Smooth muscle cell of trachea (primary cell): ENCODE measurements at places on chromosomes 7 and 10. TPM values are rescaled to one million over a fixed set of nuclear protein-coding genes. Genes with fewer than 3 reads are reported as not detected.

Gene LIPJ
- 0.17 TPM in 1 of 2 replicates, not detected in the other for total RNA-seq

Gene ARHGAP22
- total RNA-seq = 60.2 and 70.8 TPM in 2 replicates

Gene MSMB
- total RNA-seq = not detected in 2 replicates

Gene SLC13A1
- not detected in 2 replicates for total RNA-seq

Gene LIPK
- total RNA-seq = not detected in 2 replicates

Gene PLXDC2
- total RNA-seq = 1.7 and 2.8 TPM in 2 replicates

Gene APBB1IP
- total RNA-seq = 5.4 and 6.3 TPM in 2 replicates

Gene GNAT3
- not detected in 2 replicates for total RNA-seq

Gene PILRA
- total RNA-seq = 0.15 and 0.50 TPM in 2 replicates

Gene GHRHR
- not detected in 2 replicates for total RNA-seq

Gene STOX1
- 0.17 TPM in 1 of 2 replicates, not detected in the other for total RNA-seq

Gene RNF133
- total RNA-seq = 0.33 and 0.73 TPM in 2 replicates

Gene ITIH5
- total RNA-seq = under 0.01 and 2.8 TPM in 2 replicates

Gene NPS
- not detected in 2 replicates for total RNA-seq

Gene ORC5
- 27.3 and 28.7 TPM in 2 replicates for total RNA-seq

Gene IFIT1B
- total RNA-seq = not detected in 2 replicates

Gene UTF1
- total RNA-seq = not detected in 2 replicates

Gene KCND2
- 1.2 and 7.3 TPM in 2 replicates for total RNA-seq

Gene GOLGA7B
- total RNA-seq = not detected in 2 replicates

Gene PRR15
- not detected in 2 replicates for total RNA-seq

Gene TMEM225B
- total RNA-seq = 0.29 and 0.50 TPM in 2 replicates

Gene PHKG1
- 0.99 and 1.6 TPM in 2 replicates for total RNA-seq

Gene OR13A1
- not detected in 2 replicates for total RNA-seq

Gene PRKCQ
- total RNA-seq = 0.17 TPM in 1 of 2 replicates, not detected in the other

Gene RPEL1
- total RNA-seq = under 0.01 and 0.15 TPM in 2 replicates

Gene TMEM26
- total RNA-seq = 1.7 and 2.8 TPM in 2 replicates

Gene CHRM2
- 1.7 and 12.4 TPM in 2 replicates for total RNA-seq

Gene CC2D2B
- under 0.01 TPM in 1 of 2 replicates, not detected in the other for total RNA-seq

Gene NUTM2A
- 0.29 and 2.3 TPM in 2 replicates for total RNA-seq

Gene STEAP1
- total RNA-seq = 63.1 and 70.3 TPM in 2 replicates

Gene ASB15
- total RNA-seq = not detected in 2 replicates

Gene ASB10
- not detected in 2 replicates for total RNA-seq

Gene NACAD
- total RNA-seq = 5.0 and 5.1 TPM in 2 replicates

Gene ARHGEF35
- 2.3 and 2.8 TPM in 2 replicates for total RNA-seq

Gene NOLC1
- total RNA-seq = 25.9 and 28.4 TPM in 2 replicates

Gene TM9SF3
- 100 and 111 TPM in 2 replicates for total RNA-seq

Gene ICA1
- total RNA-seq = 0.33 and 0.44 TPM in 2 replicates

Gene AGR2
- not detected in 2 replicates for total RNA-seq

Gene CDC14C
- 0.15 and 0.17 TPM in 2 replicates for total RNA-seq

Gene LIPA
- total RNA-seq = 63.7 and 84.8 TPM in 2 replicates

Gene ADCYAP1R1
- not detected in 2 replicates for total RNA-seq
